Forelimb muscle (tissue), 1 donor: ENCODE measurements at places on chromosomes 12 and 14. TPM values are rescaled to one million over a fixed set of nuclear protein-coding genes. Genes with fewer than 3 reads are reported as not detected.

Gene TSPAN31
- 40.9 TPM for polyA plus RNA-seq

Gene TMEM63C
- polyA plus RNA-seq = 0.67 TPM

Gene GLRX5
- 48.6 TPM for polyA plus RNA-seq

Gene ZNF891
- polyA plus RNA-seq = 2.2 TPM

Gene G2E3
- polyA plus RNA-seq = 19.1 TPM

Gene GOLT1B
- 38.2 TPM for polyA plus RNA-seq

Gene FAM90A1
- polyA plus RNA-seq = 1.8 TPM

Gene STON2
- polyA plus RNA-seq = 16.6 TPM

Gene NXPH4
- 2.8 TPM for polyA plus RNA-seq

Gene KRT2
- not detected for polyA plus RNA-seq

Gene TIMELESS
- 11.9 TPM for polyA plus RNA-seq

Gene KLRC2
- not detected for polyA plus RNA-seq

Gene MYH6
- polyA plus RNA-seq = 7.0 TPM

Gene TSPAN19
- 0.28 TPM for polyA plus RNA-seq

Gene SERPINA10
- 0.03 TPM for polyA plus RNA-seq

Gene RNU4-1
- not detected for polyA plus RNA-seq

Gene BIN2
- polyA plus RNA-seq = 2.2 TPM

Gene WASHC3
- polyA plus RNA-seq = 37.3 TPM

Gene TMPRSS12
- polyA plus RNA-seq = 0.04 TPM

Gene OTUB2
- 0.49 TPM for polyA plus RNA-seq

Gene ITFG2
- 32.6 TPM for polyA plus RNA-seq

Gene RASSF9
- 2.5 TPM for polyA plus RNA-seq

Gene FBRSL1
- polyA plus RNA-seq = 46.6 TPM

Gene NRL
- polyA plus RNA-seq = 1.8 TPM
